ENCODE measurements at places on chromosomes 7 and 10.

DNA sequence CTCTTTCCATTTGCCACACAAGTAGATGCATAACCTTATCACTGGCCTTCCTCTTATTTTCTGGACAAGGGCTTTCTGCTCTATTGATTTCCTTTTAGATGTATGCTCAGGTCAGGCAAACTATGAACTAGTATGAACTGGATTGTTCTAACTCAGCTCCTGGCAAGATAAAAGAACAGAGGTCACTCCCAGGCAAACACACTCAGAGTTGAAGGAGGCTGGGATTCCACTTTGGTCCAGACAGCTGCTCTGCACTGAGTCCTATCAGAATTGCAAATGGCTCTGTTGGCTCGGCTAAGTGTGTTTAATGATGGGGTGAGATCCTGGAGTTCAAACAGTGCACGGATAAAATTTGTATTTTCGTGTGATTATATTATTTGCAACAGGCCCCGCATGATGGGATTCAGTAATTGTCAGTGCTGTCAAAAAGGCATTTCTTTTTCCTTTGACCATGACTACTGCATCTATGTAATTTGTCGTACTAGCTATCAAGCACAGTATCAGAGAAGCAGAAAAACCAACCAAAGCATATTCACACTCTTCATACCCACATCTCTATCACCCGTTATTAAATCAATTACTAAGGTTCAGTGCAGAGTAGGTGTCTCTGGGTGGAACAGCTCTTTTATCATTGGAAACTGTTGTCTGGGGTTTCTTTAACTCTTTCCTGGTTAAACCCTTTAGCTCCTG lies 288.1 kb upstream of the PRKCQ start:
- DNase-seq: no peak

- no peak for DNase-seq
Measured at GRCh38 chr7:19410106-19410505, 264.9 kb upstream of the FERD3L start.

DNA sequence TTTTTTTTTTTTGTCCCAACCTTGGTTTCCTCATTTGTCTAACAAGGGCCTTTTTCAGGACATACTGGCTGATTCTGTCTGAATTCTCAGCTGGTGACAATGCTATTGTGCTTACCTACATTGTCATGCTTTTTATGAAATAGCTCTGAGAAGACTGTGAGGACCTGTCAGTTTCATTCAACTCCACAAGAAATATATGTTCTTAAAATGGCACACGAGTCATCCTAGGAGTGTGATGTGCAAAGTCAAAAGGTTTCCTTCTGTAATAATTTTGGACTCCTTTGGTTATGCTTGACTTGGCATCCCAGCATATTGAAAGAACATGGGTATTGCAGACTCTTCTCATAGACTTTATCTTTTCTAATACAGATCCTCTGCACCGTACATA lies 316.0 kb downstream of the GFRA1 start:
- DNase-seq: no peak

GRCh38 chr7:87344446-87344845 lies 1.0 kb upstream of the CROT start:
- DNase-seq: no peak

GRCh38 chr7:29494350-29494749 lies 69.3 kb upstream of the PRR15 start:
- no peak for DNase-seq

DNA sequence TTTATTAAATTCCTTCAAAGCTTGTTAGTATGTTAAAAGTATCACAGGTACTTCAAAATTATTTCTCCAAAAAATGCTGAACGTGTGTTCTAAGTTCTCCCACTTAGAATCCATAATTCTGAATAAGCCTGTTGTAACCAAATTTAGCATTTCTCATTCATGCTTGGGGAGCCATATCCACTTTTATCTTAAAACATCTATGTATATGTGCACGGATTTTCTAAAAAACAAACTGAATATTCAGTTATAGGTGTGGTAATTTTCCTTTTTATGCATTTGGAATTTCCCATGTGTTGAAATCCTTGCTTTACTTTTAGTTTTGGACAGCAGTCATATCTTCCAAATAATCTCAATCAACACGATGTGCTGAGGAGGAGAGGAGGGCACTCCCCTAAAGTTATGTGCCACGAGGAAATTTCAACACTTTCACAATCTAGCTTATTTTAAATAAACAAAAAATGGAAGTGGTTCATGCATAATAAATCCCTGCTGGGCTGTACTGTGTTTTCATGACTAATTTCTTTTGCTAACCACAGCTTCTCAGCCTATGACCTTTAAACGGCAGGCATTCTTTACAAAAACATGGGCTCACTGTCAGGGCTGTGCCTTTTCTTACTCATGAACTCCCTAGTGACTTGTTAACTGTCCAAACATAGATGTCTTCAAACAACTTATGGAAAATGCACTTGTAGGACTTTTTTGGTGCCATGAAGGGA lies 380.3 kb upstream of the SEMA3C start:
- no peak for DNase-seq

DNA sequence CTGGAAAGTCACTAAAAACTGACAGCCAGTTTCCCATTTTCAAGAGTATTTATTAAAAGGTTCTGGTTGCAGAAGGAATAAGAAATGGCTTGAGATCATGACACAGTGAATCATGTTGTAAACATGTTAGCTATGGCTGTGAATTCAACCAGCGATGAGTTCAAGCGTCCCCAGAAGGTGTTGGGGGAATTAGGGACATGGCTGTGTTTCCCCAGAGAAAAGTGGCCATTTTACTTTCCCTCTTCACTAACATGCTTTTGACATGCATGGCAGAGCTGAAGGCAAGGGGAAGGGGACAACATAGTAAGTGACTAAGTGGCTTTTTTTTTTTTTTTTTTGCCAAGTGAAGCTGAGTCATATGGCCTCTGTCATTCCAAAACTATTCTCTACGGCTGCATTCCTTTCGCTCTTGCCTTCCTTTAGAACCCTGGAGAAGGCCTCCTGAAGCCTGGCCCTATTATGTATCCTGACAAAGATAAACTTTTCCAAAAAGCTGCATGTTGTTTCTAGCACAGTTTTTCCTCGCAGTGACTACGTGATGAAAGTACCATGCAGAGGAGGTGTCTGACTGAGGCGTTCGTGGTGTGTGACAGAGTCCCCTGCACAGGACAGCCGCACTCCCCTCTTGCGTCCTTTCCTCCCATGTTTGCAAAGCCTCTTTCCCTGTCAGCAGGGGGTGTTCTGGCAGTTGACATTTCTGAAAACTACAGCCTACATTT lies 46.9 kb downstream of the EGFR start:
- DNase-seq: no peak

GRCh38 chr7:75835688-75836285 lies 22.2 kb upstream of the CCL24 start:
- DNase-seq: no peak

DNA sequence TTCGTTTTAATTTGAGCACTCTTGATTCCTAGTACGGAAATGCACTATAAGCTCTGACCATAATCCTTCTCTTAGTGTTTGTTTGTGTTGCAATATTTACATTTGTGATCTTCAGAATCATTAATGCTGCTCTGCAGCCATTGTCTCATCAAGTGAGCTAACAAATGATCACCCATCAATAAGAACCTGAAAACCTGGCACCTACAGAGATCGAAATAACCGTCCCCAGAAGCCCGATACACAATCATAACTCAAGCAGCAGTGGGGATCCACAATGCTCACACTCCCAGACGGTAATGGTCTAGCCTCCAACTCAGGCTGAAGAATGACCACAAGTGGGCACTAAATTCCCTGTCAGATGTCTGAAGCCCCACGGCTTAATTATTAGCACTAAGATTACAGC lies 156.0 kb upstream of the NFE2L3 start:
- no peak for DNase-seq

GRCh38 chr7:86978808-86979506 lies 80.5 kb downstream of the ELAPOR2 start:
- DNase-seq: no peak

DNA sequence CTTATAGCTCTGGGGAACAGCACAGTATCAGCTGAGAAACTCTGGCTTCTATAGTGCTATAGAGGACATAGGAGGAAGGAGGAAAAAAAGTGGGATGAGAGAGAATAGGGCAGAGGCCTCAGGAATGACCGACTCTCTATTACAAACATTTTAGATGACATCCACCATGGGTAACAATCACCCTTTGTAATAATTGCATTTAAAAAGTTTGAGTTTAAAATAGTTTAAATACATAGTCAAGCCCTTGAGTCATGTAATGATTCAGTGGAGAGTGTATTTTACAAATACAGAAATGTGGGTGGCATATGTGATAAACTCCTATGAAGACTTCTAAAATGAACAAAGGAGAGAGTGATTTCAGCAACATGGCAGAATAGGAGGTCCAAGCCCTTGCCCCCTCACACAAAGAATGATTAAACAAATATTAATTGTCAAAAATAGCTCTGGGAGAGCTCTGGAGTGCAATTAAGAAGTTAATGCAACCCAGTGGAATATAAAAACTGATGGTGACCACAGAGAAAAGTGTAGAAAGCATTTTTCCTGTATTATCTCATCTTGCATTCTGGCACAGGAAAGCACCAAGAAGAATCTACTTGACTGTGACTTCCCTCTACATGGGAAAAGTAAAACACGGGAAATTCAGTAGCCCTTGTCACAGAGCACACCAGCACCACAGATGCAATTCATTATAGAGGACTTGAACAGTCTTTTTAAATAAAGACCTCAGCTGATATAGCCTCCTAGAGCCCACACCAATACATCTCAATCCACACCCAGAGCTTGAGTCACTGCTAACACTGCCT lies 569.0 kb upstream of the SORCS1 start:
- DNase-seq: no peak

DNA sequence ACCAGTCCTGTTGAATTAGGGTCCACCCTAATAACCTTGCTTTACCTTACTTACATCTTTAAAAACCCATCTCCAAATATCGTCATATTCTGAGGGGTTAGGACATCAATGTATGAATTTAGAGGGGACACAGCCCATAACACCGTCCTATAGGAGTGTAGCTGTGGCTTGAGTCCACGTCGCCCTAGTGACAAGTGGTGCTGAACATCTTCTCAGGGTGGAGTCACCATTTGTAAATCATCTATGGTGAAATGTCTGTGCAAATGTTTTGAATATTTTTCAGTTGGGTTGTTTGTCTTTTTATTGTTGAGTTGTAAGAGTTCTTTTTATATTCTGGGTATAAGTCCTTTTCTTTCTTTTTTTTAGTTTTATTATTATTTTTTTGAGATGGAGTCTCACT lies 5.2 kb upstream of the PRAP1 start:
- no peak for DNase-seq

- DNase-seq: no peak
Measured at GRCh38 chr7:50640779-50641178, 75.6 kb upstream of the DDC start.

DNA sequence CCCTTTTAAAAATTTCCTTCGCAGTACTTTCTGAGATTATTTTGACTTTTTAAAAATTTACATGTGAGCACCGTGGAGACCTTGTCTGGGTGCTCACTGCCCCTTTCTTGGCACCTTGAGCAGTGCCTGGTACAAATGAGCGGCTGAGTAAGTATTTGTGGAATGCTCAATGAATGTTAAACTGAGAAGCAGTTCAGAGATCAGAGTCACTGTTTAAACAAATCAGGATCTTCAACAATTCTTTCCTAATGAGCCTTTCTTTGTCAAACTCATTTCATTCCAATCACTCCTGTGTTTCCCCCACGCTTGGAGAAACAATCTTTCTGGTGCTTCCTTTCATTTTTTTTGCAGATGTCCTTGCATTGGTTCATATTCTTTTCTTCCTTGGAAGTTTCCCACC lies 611.3 kb upstream of the GALNT17 start:
- DNase-seq: no peak

DNA sequence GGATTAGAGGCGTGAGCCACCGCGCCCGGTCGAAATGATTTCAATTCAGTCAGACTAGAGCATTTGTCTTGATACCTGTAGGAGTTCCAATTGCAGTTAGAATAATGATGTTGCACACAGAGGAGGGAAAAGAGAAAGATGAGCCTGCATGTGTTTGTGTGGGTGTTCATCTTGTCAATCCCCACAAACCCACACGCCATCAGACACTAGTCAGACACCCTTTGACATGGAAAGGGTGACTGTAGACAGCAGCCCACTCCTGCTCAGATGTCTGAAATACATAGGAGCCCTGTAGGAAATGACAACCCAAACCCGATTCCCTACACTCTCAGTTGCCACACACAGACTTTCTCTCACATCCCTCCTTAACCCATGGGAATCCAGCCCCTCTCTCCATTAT lies 92.0 kb downstream of the ABLIM1 start:
- DNase-seq: no peak

GRCh38 chr7:4460597-4460996 lies 221.5 kb upstream of the FOXK1 start:
- DNase-seq: no peak

- no peak for DNase-seq
Measured at GRCh38 chr7:108497082-108497725, 28.7 kb downstream of the PNPLA8 start.

GRCh38 chr7:98762620-98763019 lies 107.2 kb downstream of the TMEM130 start:
- no peak for DNase-seq

DNA sequence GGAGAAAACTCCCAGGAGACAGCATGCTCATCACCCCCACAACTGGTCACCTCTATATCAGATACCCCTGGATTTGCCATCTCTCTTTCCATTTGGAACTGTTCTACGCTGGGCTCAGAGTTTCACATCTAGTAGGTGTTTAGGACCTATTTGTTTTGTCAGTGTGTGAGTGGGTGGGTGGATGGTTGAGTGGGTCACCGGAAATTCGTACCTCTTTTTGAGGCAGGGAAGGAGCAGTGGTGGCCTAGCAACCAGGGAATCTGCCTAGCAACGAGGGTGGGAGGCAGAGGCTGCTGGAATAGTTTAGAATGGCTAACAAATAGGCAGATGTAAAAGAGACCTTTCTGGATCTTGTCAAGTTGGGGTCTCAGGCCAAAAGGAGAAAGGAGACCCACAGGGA lies 23.2 kb upstream of the SLF2 start:
- no peak for DNase-seq

DNA sequence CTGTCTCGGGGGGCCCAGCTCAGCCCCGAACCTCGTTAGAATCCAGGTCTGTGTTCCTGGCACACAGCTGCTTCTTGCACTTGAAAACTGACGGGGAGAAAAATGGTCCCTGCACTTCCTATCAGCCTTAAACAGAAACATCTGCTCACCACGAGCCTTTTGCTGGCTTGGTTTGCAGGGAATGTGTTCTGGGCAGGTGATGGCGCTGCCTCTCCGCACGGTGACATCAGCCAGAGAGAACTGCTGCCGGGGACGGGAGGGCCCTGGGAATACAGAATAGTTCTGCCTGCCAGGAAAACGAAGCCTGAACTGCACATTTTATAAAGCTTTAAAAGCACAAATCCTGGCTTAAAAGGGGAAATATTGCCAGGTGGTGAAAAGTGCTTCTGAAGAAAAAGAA lies 622.5 kb downstream of the TYW1 start:
- DNase-seq: no peak

DNA sequence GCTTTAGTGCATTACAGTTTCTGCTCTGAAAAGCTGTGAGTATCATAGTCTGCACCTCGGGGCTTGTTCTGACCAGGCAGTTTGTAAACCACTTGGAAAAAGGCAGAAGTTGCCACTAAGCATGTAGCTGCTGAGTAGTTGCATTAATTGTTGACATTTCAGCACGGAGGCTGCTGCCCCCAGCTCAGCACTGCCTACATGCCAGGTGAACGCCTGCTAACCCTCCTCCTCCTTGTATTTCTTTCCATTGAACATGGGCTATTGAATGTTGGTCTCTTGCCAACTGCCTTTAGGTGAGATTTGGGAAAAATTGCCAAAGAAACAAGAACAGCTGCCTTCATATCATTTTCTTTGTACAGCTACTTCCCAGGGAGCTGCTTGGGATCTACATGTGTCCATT lies 164.2 kb downstream of the RAPGEF5 start:
- no peak for DNase-seq

Data from cortex of kidney (tissue), 1 donor.